Activated CD4-positive, alpha-beta T cell treated with anti-CD3 and anti-CD28 coated beads for 1 hour (primary cell): ENCODE measurements at places on chromosomes 2 and 18.

- DNase-seq: no peak
Measured at GRCh38 chr2:99444222-99444621, 45.6 kb downstream of the REV1 start.

DNA sequence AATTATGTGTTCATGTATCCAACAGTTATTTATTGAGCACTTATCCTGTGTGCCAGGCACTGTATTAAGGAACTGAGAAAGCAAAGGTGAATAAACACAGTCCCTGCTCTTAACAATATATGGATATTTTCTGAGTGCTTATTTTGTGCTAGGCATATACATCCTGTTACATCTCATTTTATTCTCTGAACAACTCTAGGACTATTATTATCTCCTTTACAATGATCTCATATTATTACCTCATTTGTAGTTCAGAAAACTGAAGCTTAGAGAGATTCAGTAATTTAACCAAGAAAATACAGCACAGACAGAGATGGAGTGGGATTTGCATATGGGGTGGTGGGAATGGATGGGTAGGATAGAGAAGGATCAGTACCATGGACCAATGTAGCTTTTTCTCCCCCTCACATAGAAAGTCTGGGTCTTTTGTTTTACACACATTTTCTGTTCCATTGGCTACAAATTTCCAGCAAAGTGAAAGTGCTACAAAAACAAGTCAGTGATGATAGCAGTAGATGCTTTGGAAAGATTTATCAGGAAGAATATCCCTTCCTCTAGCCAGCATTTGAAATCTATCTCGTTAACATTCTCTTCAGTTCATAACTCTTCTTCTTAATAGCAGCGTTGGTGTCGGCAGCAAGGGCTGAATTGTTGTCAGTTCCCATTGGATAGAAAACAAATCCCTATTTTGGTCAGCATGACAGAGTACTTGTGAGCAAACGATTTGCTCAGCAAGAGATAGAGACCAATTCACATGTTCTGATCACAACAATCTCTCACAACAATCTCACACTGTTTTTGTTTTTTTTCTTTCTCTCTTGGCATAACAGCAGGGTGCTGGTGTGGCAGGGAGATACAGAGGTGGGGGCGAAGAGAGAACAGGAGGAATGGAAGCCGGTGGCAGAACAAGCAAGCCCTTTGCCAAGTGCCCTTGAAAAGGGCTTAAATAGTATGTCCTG is 102.2 kb upstream of the KCTD1 start:
- DNase-seq: no peak

GRCh38 chr2:122384768-122385333 is 629.4 kb downstream of the TSN start:
- no peak for DNase-seq

GRCh38 chr2:65035351-65035943 is 20.8 kb upstream of the CEP68 start:
- DNase-seq: no peak

- DNase-seq: no peak
Measured at GRCh38 chr2:15275346-15275745, 285.8 kb downstream of the NBAS start.
